ENCODE measurements at places on chromosomes 3 and 15. TPM values are rescaled to one million over a fixed set of nuclear protein-coding genes. Genes with fewer than 3 reads are reported as not detected.
A peak's percentile ranks its signal among the peaks of the same experiment; 100 is the strongest.

DNA sequence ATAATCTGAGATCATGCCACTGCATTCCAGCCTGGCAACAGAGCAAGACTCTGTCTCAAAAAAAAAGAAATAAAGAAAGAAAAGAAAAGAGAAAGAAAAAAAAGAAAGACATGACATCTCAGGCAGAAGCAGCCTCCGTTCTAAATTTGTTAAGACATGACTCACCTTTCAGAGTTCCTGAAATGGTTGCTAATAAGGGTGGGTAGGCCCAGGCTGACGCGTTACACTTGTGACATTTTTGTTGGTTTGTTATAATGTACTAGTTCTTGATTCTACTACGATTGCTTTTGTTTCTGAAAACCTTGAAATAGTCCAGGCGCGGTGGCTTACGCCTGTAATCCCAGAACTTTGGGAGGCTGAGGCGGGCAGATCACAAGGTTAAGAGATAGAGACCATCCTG, 21.0 kb downstream of the SLC25A20 start:
- no peak overlapping the region for H3K4me3 ChIP-seq
- H3K27me3 ChIP-seq = no peaks in the 10 kb centered on the region
- no peaks in the 10 kb centered on the region for H3K36me3 ChIP-seq
- H3K27ac ChIP-seq = no peak overlapping the region

DNA sequence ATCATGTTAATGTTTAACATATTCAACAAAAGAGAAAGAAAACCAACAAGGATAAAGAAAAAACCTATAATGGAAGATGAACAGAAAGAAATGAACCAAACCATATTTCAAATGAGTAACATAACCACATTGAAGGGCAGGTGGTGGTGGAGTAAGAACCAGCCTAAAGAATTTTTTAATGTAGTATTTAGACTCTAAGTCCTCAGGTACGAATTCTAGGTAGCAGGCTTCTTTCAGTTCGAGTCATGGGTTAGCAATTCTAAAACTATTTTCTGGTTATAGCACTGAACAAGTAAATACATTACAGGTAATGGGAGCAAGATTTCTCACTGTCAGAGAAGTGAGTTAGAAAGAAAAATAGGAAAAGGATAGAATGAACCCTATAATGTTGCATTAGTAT, 24.4 kb downstream of the DCBLD2 start:
- H3K4me1 ChIP-seq = no peaks in the 10 kb centered on the region
- DNase-seq = no peak
- no peak overlapping the region for H3K27ac ChIP-seq

The ZDHHC19 gene
- not detected for total RNA-seq

The KBTBD13 gene
- not detected for total RNA-seq

The CACNA1D gene
- total RNA-seq = 0.17 TPM

The NPRL2 gene
- total RNA-seq = 27.2 TPM

The GOLGA8R gene
- total RNA-seq = 1.3 TPM

DNA sequence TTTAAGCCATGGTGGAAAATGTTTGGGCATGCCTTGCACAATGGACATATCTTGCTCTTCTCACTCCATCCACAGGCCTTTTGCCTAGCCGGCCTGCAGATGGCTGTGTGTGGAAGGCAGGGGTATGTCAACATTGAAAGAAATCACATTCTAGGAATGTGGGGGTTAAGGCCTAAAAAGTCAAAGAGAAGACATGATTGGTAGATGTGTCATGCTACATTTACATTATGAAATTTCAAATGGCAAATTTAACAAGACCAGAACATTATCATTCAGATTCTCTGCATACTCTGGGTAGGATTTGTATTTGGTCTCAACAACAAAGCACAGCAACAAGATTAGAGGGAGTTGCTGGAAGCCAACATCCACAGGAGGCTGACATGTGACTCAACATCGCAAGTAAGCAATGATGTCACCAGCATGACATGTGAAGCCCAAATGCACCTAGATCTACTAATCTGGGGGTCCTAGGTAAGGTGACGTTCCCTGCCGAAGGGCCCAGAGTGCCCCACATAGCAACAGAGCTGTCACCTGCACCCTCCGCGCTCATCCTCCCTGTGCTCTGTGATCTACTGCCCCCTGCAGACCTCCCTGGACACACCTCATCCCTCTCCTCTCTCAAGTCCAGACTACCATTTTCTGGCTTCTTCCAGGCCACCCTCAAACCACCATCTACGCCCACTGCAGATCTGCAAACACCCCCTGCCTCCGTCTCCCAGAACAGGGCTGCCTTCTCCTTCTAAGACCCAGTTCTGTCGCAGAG, 39.4 kb downstream of the CLDN18 start:
- peak; percentile 77 for DNase-seq
- no peaks in the 10 kb centered on the region for H3K36me3 ChIP-seq
- H3K4me1 ChIP-seq = peaks cover 11% of the 10 kb centered on the region
- peak overlapping the region; percentile 84 for H3K27ac ChIP-seq

DNA sequence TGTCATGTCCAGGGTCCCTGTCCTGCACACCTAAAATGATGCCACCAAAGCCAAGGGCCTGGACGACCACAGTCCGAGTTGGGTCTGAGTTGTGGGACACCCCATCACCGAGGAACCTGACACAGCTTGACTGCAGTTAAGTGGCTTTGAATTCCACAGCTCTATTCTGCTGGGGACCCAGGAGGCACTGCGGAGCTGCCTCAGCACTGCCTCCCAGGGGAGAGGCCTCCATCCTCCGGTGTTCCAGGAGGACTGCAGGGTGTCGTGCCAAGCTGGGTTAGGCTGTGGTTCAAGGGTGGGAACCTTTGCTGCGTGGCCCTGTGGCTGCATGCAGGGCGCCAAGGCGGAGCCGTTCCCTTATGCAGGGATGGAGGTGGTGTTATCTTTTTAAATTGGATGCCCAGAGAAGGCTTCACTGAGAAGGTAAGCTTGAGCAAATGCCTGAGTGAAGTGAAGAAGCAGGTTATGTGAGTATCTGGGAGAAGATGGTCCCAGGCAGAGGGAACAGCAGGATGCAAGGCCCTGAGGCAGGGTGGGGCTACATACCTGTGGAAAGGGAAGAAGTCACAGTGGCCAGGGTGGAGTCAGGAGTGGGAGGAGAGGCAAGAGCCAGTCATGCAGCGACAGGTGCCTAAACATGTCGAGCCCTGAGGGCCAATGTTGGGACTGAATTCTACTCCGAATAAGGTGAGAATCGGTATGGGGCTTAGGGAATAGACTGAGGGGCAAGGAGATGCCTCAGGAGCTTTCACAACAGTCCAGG, 144.8 kb downstream of the TPRA1 start:
- no peaks in the 10 kb centered on the region for H3K4me1 ChIP-seq
- no peak overlapping the region for H3K4me3 ChIP-seq
- no peak overlapping the region for H3K27ac ChIP-seq
- no peaks in the 10 kb centered on the region for H3K36me3 ChIP-seq

GRCh38 chr3:4394048-4394447, 73.0 kb downstream of the SUMF1 start:
- H3K27me3 ChIP-seq = no peaks in the 10 kb centered on the region
- peak; percentile 64 for DNase-seq
- H3K4me3 ChIP-seq = no peak overlapping the region
- H3K36me3 ChIP-seq = no peaks in the 10 kb centered on the region

DNA sequence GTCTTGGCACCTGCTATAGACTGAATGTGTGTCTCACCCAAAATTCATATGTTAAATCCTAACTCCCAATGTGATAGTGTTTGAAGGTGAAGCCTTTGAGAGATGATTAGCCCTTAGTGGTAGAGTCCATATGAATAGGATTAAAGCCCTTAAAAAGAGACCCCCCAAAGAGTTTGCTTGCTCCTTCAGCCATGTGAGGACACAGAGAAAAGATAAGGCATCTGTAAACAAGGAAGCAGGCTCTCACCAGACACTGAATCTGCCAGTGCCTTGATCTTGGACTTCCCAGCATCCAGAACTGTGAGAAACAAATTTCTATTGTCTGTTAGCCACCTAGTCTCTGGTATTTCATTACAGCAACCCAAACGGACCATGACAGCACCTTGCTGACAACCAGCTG, 16.6 kb downstream of the KPNA1 start:
- DNase-seq = no peak
- H3K4me1 ChIP-seq = peaks cover 4% of the 10 kb centered on the region
- no peak overlapping the region for H3K4me3 ChIP-seq
- H3K36me3 ChIP-seq = no peaks in the 10 kb centered on the region
- H3K27me3 ChIP-seq = no peaks in the 10 kb centered on the region
- H3K27ac ChIP-seq = peak overlapping the region; percentile 0

The LRRC3B gene
- not detected for total RNA-seq

The CPEB1 gene
- 62.3 TPM for total RNA-seq

The KLHL40 gene
- not detected for total RNA-seq

DNA sequence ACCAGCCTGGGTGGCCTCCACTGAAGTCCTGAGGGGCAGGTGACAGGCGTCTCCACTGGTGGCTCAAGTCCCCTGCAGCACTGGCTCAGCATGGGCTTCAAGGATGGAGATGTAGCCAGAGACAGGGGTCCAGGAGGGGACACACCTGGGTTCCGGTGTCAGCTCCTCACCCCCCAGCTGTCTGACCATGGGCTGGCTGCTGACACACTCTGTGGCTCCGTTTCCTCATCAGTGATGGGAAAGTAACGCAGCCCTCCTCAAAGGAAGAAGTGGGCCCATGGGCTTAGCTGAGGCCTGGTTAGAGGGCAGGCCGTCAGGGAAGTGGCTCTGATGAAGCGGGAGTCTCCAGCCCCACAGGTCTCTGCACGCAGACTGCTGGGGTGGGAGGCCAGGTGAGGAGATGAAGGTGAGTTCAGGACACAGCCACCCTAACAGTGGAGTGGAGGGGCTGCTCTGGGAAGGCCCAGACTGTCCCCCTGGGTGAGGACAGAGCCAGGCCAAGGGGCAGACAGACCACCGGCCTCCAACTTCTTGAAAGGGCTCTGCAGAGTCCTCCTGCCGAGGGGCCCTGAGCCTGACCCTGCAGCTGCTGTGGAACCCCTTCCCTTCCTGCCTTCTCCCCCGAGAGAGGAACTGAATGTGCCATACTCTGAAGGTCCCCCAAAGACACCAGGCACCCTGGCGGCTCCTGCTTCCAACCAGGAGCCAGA, 24.0 kb downstream of the PSTPIP1 start:
- DNase-seq = no peak
- peaks cover 8% of the 10 kb centered on the region for H3K4me1 ChIP-seq
- H3K36me3 ChIP-seq = no peaks in the 10 kb centered on the region
- no peaks in the 10 kb centered on the region for H3K27me3 ChIP-seq

GRCh38 chr3:176159796-176160195, 1037.5 kb downstream of the TBL1XR1 start:
- H3K27me3 ChIP-seq = no peaks in the 10 kb centered on the region
- no peak for DNase-seq
- H3K4me1 ChIP-seq = no peaks in the 10 kb centered on the region
- H3K4me3 ChIP-seq = no peak overlapping the region
- no peaks in the 10 kb centered on the region for H3K36me3 ChIP-seq
- no peak overlapping the region for H3K27ac ChIP-seq

DNA sequence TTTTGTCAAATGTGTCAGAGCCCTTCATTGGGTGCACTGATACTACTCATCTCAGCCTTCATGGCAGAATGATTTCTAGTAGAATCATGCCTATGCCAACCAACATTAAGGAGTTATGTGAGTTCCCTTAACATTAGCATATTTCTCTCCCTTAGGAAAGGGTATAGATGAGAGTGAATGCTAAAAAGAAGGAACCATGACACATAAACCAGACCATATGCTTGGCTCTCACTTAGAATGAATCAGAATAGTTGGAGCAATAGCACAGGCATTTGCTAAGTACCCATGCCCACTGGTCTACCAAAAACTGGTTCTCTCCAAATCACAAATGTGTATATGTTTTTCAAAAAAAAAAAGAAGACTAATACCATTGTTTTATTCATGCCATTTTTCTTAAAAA, 51.1 kb downstream of the STRIT1 start:
- H3K27ac ChIP-seq = no peak overlapping the region
- no peak overlapping the region for H3K4me3 ChIP-seq
- DNase-seq = peak; percentile 29
- H3K4me1 ChIP-seq = peaks cover 3% of the 10 kb centered on the region
- no peaks in the 10 kb centered on the region for H3K27me3 ChIP-seq
- no peaks in the 10 kb centered on the region for H3K36me3 ChIP-seq

The P2RY14 gene
- not detected for total RNA-seq

DNA sequence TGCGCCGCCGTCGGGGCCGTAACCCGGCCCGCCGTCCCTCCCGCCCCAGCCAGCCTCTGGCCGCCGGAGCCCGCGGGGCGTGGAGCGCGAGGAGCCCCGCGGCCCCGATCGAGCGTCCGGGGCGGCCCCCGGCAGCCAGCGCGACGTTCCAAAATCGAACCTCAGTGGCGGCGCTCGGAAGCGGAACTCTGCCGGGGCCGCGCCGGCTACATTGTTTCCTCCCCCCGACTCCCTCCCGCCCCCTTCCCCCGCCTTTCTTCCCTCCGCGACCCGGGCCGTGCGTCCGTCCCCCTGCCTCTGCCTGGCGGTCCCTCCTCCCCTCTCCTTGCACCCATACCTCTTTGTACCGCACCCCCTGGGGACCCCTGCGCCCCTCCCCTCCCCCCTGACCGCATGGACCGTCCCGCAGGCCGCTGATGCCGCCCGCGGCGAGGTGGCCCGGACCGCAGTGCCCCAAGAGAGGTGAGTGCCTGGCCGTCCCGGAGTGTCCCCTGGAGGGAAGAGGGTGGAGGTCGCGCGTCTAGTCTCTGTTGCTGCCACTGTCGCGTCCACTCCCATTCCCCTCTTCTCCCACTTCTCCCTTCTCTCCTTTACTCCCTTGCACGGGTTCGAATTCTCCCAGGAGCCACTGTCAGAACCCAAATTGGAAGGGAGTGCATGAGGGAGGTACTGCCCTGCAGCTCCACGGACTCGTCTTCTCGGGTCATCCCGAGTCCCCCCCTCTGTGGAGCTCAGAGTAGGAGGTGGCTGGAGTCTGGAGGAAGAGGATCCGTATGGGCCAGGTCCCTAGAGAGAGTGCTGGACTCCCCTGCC, 585 bp downstream of the CSK start:
- H3K27ac ChIP-seq = peak overlapping the region; percentile 57
- DNase-seq = no peak
- H3K4me3 ChIP-seq = peak overlapping the region; percentile 90
- H3K27me3 ChIP-seq = no peaks in the 10 kb centered on the region

- H3K27ac ChIP-seq = no peak overlapping the region
- no peaks in the 10 kb centered on the region for H3K4me1 ChIP-seq
- no peak overlapping the region for H3K4me3 ChIP-seq
Measured at GRCh38 chr3:47420511-47421484, 40.0 kb downstream of the PTPN23 start.

The ARNT2 gene
- 9.8 TPM for total RNA-seq

The EPHB3 gene
- total RNA-seq = 3.9 TPM

The SLC15A2 gene
- total RNA-seq = 0.26 TPM

DNA sequence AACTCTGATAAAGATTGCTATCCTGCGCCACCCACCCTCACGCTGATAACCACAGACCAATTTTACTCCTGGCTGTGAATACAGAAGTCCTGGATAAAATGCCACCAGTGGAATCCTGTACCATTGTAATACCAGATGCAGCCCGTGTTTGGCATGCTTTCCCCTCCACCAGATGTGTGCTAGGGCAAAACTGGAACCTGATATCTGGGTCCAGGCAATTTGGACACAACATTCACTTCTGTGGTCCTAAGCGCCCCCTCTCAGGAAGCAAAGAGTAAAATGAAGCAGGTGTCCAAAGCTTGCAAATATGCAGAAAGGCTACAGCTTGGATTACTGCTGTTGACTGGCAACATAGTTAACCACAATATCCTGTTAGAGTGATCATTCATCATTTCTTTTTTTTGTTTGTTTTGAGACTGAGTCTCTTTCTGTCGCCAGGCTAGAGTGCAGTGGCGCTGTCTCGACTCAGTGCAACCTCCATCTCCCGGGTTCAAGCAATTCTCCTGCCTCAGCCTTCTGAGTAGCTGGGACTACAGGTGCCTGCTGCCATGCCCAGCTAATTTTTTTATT, 32.8 kb downstream of the LOXL1 start:
- peaks cover 20% of the 10 kb centered on the region for H3K4me1 ChIP-seq
- no peaks in the 10 kb centered on the region for H3K27me3 ChIP-seq
- H3K27ac ChIP-seq = no peak overlapping the region
- H3K4me3 ChIP-seq = no peak overlapping the region
- no peak for DNase-seq
